ENCODE measurements at places on chromosomes 5 and 9.

GRCh38 chr5:39547553-39548154 is 122.9 kb upstream of the DAB2 start:
- DNase-seq: peak; percentile 78

DNA sequence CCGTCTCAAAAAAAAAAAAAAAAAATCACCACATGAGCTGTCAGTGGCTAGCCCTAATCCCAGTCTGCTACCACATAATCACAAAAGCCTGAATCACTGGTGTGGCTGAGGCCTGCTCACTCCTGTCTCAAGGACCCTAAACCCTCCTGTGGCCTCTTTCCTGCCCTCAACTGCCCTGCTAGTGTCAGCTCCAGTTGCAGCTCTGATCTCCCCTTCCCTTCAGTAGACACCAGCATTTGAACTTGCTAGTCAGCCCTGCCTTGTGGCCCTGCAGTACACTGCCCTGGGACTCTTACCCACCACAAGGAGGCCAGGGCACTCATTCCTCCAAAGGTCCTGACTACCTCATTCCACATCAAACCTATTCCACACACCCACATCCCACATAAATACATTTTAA is 9.5 kb upstream of the P4HA2 start:
- DNase-seq: no peak

DNA sequence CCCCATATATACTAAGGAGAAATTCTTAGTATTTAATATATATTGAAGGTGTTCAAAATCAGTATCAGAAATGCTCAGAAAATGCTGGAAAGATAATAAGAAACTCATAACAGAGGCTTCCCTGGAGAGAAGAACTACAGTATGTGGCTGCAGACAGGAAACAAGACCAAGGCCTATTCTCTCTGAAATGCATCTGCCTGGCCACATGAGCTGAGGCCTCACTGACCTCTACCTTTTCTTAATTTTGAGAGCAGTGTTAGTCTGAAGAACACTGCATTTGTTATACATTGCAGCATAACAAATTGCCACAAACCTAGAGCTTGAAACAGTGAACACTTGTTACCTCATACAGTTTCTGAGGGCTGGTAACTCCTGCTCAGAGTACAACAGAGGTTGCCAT is 133.4 kb upstream of the SPEF2 start:
- DNase-seq: no peak

- DNase-seq: no peak
Observed at GRCh38 chr5:69075522-69076179, 18.2 kb upstream of the SLC30A5 start.

DNA sequence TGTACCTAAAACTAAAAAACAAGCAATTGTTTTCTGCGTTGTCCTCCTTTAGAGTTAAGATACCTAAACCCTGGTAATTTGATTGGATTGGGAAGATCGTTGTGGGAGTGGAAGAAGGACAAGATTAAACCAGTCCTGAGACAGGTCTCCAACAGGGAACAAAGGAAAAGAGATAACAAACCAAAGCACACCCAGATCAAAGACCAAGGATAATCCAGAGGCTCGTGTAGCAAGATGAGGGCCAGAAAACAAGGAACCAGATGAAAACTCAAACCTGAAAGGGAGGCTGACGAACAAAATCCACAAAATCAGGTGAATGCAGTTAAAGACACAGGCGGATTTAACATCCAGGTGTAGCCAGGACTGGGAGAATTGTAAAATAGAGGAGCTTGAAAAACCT is 618.1 kb downstream of the SLCO4C1 start:
- no peak for DNase-seq

DNA sequence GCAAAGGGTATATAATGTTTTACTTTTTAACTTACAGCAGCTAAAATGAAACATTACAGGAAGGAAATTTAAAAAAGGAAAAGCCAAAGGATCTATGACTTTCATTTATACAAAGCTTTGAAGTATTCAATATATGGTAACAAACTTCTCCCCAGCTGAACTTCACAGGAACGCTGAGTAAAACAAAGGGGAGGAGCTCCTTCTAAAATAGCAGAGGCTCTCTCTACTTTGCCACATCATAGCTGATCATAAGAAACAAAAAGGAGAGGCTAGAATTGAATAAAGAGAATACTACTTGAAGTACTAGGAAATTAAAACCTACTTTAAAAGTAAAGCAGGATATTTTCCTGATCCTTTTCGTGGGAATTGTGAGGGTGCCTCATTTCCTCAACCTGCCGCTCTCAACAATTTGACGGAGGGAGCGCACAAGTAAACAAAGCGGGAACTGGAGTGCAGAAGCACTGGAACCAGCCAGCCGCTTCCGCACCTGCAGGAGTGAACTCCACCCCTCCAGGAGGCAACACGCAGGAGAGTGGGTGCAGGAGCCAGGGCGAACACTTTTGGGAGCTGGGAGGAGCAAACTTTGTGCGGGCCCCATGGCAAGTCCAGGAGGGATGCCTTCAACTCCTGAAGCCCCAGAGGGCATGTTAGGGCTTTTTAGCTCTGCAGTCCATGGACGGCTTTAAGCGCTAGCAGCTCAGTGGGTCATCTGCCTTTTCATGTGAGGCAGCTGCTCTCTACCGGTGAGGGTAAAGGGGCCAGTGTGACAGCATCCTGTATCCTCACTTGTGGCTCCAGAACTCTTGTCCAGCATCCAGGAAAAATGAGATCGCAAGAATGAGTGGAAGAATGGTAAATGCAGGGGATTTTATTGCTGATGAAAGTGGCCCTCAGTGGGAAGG is 757.4 kb downstream of the PTPRD start:
- DNase-seq: no peak

GRCh38 chr5:27734838-27735237 is 696.5 kb upstream of the CDH9 start:
- no peak for DNase-seq

GRCh38 chr5:157915638-157916037 is 56.7 kb upstream of the CLINT1 start:
- DNase-seq: peak; percentile 44

- DNase-seq: no peak
Observed at GRCh38 chr9:92617951-92618510, 51.9 kb downstream of the IPPK start.

DNA sequence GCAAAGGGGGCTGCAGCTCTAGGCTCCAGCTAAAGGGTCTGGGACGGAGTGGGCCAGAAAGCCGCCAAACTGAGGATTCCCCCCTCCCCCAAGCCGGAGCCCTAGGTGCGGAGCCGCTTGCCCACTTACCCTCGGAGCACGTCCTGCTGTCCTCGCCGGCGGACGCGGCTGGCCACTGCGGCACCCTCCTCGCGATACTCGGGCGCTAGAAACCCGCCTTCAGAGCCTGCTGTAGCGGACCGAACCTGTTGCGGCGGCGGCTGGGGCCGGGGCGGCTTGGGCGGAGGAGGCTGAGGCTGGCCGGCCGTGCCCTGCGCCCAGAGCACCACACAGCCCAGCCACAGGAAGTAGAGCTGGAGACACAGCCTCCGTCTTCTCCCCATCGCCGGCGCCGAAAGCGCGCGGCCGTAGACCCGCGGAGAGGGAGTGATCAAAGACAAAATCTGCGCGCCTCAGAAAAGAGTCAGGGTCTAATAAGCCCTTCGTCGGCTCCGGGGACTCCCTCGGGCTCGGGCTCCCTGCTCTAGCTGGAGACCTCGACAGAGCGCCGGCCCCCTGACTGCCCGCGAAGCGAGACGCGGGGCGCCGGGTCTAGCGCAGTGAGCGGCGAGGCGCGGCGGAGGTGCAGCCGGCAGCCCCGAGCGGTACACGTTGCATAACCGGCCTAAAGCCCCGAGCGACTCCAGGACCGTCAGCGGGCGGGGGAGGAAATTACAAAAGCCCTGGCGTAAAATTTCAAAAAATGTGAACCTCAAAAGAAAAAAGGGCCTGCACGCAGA is 635 bp downstream of the FBN2 start:
- DNase-seq: peak; percentile 66

GRCh38 chr9:131237931-131238401 is 38.3 kb downstream of the FAM78A start:
- DNase-seq: peak; percentile 81

- DNase-seq: no peak
Observed at GRCh38 chr5:75275756-75276155, 39.1 kb upstream of the ANKRD31 start.

DNA sequence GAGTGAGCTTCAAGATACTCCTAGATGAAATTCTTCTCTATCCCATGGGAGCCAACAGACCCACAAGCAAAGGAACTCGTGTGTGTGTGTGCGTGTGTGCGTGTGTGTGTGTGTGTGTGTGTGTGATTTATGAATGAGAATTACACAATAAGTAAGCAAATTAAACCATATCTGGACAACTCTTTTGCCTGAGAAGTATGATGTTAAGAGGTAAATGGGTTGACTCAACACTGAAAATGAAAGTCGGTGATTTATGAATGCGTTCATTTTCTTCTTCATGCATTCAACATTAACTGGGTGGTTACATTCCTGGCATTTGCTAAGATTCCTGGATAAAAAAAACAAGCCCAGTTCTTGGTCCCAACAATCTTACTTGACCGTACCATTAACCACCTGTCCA is 171.3 kb upstream of the ZNF462 start:
- peak; percentile 17 for DNase-seq

DNA sequence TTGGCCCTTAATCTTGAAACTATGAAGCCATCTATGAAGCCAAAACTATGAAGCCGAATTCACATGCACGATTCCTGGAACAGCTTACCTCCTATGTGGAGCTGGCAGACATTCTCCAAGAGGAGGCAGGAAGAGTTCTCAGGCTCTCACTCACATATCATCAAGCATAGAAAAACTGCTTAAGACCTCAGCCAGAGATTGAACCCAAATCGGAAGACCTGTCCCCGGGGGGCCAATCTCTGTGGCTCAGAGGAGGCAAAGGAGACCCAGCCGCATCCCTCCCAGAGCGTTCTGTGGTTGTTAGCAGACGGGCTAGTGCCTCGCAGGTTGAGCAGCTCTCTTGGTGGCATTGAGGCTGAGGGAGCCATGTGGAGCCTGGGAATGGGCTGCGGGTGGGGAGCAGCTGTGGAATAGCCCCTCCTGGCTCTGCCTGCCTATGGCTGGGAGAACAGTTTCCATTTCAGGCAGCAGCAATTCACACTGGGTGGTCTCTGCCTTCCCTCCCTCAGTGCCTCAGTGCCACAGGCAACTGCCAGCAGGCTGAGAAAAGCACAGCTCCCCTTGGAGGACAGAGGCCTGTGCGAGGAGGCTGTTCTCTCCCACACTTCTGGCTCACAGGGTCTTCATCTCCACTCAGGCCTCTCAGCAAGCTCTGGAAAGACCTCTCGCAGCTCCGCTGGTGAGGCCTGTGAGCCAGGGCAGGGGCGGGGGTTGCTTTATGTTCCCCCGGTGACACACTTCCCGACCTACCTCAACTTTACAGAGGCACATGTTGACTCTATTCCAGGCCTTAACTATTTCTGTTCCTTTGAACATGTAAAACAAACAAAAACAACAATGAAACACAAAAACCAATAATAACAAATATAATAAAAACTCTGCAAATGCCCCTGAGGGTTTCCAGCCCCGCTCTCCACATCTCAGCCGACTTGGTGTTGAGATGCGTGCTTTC is 17.4 kb upstream of the TMEM174 start:
- no peak for DNase-seq

- peak; percentile 57 for DNase-seq
Observed at GRCh38 chr9:77475641-77476473, 172.3 kb downstream of the GNA14 start.

DNA sequence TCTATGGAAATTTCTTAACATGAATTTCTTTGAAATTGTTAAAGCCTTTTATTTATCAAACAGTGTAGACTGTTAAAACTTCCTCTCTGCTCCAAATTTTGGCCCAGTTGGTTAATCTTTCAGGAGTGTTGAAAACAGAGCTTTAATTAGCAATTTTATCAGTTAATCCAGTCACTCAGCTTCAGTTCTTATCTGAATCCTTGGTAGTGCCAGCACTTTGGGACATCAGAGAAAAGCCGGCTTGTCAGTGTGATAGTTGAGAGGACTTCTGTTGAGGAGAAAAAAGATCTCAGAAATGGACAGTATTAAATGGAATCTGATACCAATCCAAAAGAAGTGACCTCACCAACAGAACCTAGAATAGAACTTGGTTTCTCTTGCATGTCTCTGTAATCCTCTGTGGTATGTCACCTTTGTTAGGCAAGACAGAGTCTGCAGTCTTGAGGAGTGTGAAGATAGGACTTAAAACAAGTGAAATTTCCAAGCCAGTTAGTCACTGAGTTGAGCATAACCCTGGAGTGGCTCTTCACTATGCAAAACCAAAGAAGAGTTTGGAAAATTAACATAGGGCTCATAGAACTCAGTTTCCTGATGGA is 251.8 kb downstream of the NNT start:
- peak; percentile 21 for DNase-seq

DNA sequence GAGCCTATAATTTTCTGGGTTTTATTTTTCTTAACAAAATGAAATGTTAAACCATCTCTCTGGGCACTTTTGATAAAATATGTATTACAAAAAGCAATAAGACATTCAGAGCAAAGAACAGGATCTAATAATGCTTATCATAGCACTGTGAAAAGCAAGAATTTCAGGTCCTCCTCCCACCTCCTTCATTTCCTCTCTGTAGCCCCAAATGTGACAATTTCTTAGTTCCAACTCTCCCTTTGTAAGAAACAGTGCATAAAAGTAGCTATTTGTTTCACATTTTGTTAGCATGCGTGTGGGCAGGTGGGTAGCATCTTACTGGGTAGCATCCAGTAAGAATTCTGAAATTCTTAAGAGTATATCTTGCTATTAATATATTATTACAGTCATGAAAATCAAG is 130.9 kb upstream of the RASA1 start:
- no peak for DNase-seq

GRCh38 chr5:58107704-58108103 is 352.2 kb downstream of the PLK2 start:
- peak; percentile 42 for DNase-seq

- DNase-seq: peak; percentile 90
Observed at GRCh38 chr9:91395553-91396471, 27.8 kb downstream of the NFIL3 start.

DNA sequence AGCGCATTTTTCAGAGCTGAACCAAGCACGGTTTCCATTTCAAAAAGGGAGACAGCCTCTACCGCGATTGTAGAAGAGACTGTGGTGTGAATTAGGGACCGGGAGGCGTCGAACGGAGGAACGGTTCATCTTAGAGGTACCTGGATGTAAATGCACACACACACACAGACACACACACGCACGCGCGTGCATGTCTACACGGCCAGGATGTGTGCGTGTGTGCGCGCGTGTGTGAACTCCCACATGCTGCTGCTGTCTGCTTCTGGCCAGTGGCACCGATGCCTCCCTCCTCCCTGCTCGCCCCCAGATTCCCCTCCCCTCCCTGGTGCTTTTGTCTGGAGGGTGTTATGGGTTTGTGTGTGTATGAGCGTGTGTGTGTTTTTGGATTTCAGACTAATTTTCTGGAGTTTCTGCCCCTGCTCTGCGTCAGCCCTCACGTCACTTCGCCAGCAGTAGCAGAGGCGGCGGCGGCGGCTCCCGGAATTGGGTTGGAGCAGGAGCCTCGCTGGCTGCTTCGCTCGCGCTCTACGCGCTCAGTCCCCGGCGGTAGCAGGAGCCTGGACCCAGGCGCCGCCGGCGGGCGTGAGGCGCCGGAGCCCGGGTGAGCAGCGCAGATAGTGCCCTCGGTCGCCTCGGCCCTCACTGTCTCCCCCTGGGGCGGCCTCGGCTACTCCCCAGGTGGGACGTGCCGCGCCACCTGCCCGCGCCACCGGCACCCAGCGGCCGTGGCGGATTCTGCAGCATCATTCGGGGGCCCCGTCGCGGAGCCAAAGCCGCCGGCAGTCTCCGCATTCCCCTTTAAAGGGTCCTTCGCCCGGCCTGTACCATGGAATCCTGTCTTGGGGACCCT is at the start of gene NTRK2:
TSS of gene NTRK2 (plus strand) at position 442 of the 850 bp plus-strand sequence. CDS start 1,020 bp downstream, outside the sequence.
- peak; percentile 4 for DNase-seq

All from fibroblast of mammary gland (primary cell).